ENCODE measurements at places on chromosomes 1 and 21. TPM values are rescaled to one million over a fixed set of nuclear protein-coding genes. Genes with fewer than 3 reads are reported as not detected.

The SERINC2 gene
- polyA plus RNA-seq, result 0.54 TPM

The GSTM2 gene
- polyA plus RNA-seq, result 5.6 TPM

The SPRR2F gene
- polyA plus RNA-seq, result not detected

The NTNG1 gene
- not detected for polyA plus RNA-seq

The HPCAL4 gene
- polyA plus RNA-seq, result not detected

The FBLIM1 gene
- polyA plus RNA-seq, result not detected

DNA sequence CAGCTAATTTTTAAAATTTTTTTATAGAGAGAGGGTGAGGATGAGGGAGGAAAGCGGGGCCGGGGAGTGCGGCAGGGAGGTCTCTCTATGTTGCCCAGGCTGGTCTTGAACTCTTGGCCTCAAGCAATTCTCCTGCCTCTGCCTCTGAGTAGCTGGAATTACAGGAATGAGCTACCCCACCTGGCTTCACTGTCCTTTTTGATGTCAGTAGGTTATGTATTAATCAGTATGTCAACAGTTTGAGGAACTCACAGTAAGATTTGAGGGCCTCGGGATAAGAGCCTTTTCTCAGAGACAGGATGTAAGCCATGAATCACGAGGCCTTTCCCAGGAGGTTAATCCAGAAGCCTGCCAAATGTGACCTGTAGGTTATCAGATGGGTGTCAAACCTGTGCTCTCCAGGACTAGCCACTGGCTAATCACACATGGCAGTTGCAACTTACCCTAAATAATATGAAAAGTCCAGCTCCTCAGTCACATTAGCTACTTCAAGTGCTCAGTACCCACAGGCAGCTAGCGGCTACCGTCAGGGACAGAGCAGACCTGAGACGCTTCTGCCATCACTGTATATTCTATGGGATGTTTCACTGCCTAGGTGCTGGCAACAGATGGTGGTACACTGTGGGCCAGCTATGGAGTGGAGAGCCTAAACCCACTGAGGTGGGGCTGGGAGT is 33.1 kb downstream of the TRIM67 start:
- peaks cover 70% of the 10 kb centered on the region for H3K27me3 ChIP-seq
- no peak overlapping the region for H3K4me3 ChIP-seq
- no peaks in the 10 kb centered on the region for H3K36me3 ChIP-seq
- no peaks in the 10 kb centered on the region for H3K4me1 ChIP-seq
- no peak overlapping the region for H3K27ac ChIP-seq

DNA sequence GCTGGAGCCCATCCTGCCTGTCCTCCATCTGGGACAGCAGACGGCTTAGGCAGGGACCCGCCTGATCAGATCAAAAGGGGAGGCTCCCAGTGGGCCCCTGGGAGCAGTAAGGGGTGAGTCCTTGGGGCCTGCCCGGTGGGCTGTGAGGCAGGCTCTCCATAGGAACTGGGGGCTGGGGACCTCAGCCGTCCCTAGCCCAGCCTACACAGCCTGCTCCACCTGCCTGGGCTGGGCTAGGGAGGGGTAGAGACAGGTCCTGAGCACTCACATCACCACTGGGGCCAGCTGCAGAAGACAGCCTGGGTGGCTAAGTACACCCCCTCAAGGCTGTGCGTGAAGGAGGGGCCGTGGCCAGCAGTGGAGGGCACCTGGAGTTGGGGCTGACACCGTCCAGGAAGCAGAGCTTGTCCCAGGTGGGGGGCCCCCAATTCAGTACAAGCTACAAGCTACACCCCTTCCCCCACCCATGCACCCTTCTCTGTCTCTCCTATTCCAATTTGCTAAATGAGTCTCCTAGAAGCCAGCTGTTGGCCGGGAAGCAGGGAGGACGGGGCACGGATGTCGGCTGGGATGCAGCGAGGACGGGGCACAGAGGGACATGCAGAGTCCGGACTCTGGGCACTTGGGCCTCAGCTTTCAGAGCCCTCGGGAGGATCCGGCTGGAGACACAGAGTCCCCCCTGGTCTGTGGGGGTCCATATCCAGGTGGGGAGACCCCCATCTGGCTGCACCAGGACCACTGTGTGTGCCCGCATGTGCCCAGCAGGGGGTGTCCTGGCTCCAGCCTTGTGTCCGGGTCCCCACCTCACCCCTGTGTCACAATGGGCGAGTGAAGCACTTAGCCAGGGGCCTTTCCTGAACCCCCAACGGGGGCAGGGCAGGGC is 1.7 kb downstream of the ISG15 start:
- no peak overlapping the region for H3K27ac ChIP-seq
- H3K4me3 ChIP-seq, result no peak overlapping the region
- DNase-seq, result no peak
- no peaks in the 10 kb centered on the region for H3K27me3 ChIP-seq

DNA sequence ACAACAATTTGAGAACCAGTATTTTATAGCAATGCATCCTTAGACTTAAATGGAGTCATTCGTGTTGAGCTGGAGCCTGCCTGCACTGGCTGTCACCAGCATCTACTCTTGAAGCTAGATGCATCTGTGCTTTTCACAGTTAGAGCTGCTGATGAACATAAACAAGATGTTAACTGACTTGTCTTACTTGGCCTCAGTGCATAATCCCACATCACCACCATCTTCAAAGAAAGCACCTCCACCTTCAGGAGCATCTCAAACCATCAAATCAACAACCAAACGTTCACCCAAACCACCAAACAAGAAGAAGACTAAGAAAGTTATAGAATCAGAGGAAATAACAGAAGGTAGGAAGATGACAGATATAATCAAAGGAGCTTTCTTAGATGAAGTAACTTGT is 71.1 kb downstream of the TPR start:
- no peaks in the 10 kb centered on the region for H3K27me3 ChIP-seq
- peaks cover 3% of the 10 kb centered on the region for H3K4me1 ChIP-seq
- H3K4me3 ChIP-seq, result no peak overlapping the region
- no peak for DNase-seq
- no peaks in the 10 kb centered on the region for H3K36me3 ChIP-seq
- no peak overlapping the region for H3K27ac ChIP-seq

- no peaks in the 10 kb centered on the region for H3K27me3 ChIP-seq
- H3K36me3 ChIP-seq, result peaks cover 10% of the 10 kb centered on the region
- no peak overlapping the region for H3K4me3 ChIP-seq
- H3K4me1 ChIP-seq, result peaks cover 3% of the 10 kb centered on the region
- no peak for DNase-seq
These were observed 30.7 kb downstream of the PGM1 start for GRCh38 chr1:63623952-63624351.

DNA sequence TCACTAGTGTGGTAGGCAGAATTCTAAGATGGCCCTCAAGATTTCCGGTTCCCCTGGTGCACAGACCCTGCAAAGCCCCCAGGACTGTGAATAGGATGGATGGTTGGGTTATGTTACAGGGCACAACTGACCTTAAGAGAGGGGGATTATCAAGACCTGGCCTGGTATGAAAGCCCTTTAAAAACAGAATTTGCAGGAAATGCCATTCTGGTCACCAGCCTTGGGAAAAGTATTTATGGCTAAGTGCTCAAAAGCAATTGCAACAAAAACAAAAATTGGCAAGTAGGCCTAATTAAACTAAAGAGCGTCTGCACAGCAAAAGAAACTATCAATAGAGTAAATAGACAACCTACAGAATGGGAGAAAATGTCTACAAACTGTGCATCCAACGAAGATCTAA is 144.7 kb upstream of the EDN2 start:
- H3K4me3 ChIP-seq, result no peak overlapping the region
- peaks cover 3% of the 10 kb centered on the region for H3K36me3 ChIP-seq
- H3K4me1 ChIP-seq, result peaks cover 26% of the 10 kb centered on the region
- no peak overlapping the region for H3K27ac ChIP-seq
- no peaks in the 10 kb centered on the region for H3K27me3 ChIP-seq

DNA sequence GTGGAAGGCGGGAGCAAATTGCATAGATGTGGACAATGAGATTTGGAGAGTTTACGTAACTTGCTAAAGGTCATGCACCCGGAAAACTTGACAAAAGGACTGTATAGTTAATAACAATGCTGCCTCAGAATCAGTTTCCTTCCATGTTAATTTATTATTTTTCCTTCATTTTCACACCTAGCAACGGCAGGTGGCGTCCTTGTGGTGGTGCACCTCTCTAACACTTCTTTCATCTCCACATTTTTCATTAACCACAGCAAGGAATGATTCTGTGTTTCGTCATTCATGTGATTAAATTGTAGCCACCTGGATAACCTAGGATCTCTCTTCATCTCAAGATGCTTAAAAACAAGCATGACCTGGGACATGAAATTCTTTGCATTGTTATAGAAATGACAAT is 2133.0 kb downstream of the NCAM2 start:
- H3K27ac ChIP-seq, result no peak overlapping the region
- H3K36me3 ChIP-seq, result no peaks in the 10 kb centered on the region
- DNase-seq, result no peak

DNA sequence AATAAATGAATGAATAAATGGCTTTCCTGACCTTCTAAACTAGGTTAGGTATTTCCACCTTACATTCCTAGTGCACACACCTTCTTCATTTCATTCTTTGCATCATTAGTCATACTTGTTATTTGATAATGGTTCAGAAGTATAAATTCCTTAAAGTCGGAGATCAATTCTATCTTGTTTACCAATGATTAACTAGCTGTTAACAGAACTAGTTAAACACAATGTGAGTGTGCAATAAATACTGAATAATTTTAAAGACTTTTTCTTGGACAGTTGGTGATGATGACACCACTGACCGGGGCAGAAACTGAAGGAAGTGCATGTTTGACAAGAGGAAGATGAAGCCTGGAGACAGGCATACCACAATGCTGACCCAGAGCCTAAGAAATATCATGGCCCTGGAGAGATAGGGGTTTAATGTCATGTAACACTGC is 207.1 kb upstream of the DEPDC1 start:
- H3K27ac ChIP-seq, result no peak overlapping the region
- H3K4me3 ChIP-seq, result no peak overlapping the region
- H3K36me3 ChIP-seq, result no peaks in the 10 kb centered on the region
- DNase-seq, result no peak
- no peaks in the 10 kb centered on the region for H3K4me1 ChIP-seq
- H3K27me3 ChIP-seq, result peaks cover 2% of the 10 kb centered on the region

GRCh38 chr1:230175163-230175747 is 108.2 kb downstream of the GALNT2 start:
- H3K27ac ChIP-seq, result no peak overlapping the region
- peaks cover 46% of the 10 kb centered on the region for H3K4me1 ChIP-seq
- H3K36me3 ChIP-seq, result peaks cover 9% of the 10 kb centered on the region
- no peak for DNase-seq
- no peak overlapping the region for H3K4me3 ChIP-seq

DNA sequence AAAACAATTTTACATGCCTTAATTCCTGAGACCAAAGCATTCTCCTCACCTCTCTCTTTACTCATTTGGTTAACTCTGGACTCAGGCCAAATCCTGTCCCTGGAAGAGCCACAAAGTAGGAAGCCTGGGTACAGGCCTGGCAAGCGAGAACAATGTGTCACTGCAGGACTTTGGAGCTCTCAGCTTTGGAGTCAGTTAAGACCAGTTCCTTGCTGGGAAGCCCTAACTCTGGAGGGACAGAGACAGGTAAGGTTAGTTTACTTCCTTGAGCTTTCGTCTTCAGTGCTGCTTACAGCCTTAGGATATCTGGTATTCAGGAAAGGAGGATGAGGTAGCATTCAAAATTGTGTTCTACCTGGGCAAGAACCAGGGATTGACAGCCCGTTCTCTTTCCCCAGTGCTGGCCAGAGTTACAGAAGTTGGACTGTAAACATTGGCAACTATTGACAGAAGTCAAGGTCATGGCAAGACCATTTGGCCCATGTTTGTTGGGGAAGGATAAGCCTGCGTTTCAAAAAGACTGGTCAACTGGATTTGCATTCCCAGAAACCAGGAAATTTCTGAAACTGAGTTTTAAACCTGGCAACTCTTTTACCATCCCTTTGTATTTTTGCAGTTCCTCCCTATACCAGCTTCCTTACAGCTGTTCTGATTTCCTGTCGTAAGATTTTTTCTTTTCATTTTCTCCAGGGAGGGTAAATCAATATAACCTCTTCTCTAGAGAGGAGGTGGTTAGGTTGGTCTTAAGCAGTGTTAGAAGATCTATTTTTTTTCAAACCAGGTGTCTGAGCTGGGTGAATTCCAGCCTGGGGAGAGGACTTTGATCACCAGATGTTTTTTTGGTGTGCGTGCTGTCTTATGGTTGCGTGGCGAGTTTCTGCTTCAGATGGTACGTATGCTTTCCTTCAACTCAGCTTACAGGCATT is at the start of gene C4BPB:
Gene C4BPB, plus strand, starts transcription at position 160 of the 926 bp plus-strand sequence. Its CDS starts 672 bp downstream, at position 832.
- peak within 1 kb of the TSS; percentile 95 for H3K27ac ChIP-seq
- H3K36me3 ChIP-seq, result no peaks in the 10 kb centered on the region
- DNase-seq, result peak; percentile 19
- peak within 1 kb of the TSS; percentile 81 for H3K4me3 ChIP-seq
- H3K27me3 ChIP-seq, result no peaks in the 10 kb centered on the region

DNA sequence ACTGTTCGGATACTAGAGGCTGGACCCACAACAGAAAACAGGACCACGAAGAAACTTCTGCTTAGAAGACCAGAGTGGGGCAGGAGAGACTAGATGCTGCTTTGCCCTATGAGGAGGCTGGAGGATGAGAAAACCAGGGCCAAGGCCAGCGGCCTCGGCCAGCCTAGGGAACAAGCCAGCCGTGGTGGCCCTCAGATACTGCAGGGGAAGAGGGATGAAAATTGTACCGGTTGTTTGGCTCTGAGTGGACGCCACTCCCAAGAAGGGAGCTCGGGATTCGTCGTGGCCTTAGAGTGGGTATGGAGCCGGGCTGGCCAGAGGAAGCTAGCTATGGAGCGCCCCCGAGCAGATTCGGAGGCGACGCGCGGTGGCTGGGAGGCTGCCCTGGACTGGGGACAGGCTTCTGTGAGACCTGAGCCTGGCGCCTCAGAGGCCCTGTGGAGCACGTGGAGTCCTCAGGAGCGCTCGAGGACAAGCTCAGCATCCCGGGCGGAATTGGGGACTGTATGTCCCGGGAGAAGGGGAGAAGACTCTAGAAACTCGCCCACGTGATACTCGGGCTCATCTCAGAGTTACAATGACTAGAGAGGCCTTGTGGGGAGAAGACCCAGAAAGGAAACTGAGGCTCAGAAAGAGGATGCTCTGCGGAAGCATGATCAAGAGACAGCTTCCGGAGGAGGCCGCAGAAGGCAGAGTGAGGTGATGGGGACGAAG is 2.8 kb downstream of the PRRX1 start:
- H3K4me1 ChIP-seq, result no peaks in the 10 kb centered on the region
- peaks cover 84% of the 10 kb centered on the region for H3K27me3 ChIP-seq
- DNase-seq, result no peak

- H3K4me1 ChIP-seq, result no peaks in the 10 kb centered on the region
- no peak for DNase-seq
- H3K36me3 ChIP-seq, result no peaks in the 10 kb centered on the region
- H3K27ac ChIP-seq, result no peak overlapping the region
- H3K27me3 ChIP-seq, result peaks cover 18% of the 10 kb centered on the region
These were observed 119.1 kb upstream of the GRIK3 start for GRCh38 chr1:37153116-37154100.

- no peak for DNase-seq
- H3K36me3 ChIP-seq, result no peaks in the 10 kb centered on the region
- no peak overlapping the region for H3K27ac ChIP-seq
- no peak overlapping the region for H3K4me3 ChIP-seq
- H3K4me1 ChIP-seq, result no peaks in the 10 kb centered on the region
These were observed 106.4 kb downstream of the HMGB4 start for GRCh38 chr1:33970148-33970825.

DNA sequence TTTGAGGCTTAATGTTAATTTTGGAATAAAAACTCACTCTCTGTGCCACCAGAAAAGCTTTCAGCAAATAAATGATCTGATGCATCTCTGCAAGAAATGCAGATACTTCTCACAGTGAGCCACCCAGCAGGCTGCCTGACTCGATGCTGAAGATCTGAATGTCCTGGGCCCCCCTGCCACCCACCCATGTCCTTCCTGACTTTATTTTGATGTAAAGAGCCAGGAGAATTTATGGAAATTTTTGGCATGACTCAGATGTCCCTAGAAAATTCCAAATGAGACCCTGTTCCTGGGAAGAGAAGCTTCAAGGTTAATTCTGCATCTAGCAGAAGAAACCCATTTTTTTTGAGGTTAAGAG is 62.8 kb upstream of the COA6 start:
- no peak overlapping the region for H3K27ac ChIP-seq
- H3K4me1 ChIP-seq, result peaks cover 26% of the 10 kb centered on the region
- DNase-seq, result no peak
- H3K36me3 ChIP-seq, result no peaks in the 10 kb centered on the region

Data from naive B cell (primary cell).